Adrenal gland (tissue), 19 donors: ENCODE measurements at places on chromosomes 4 and X. TPM values are rescaled to one million over a fixed set of nuclear protein-coding genes. Genes with fewer than 3 reads are reported as not detected.
A peak's percentile ranks its signal among the peaks of the same experiment; 100 is the strongest.

GRCh38 chr4:120025516-120025915 is 41.1 kb downstream of the MAD2L1 start:
- no peak for DNase-seq

- no peak for DNase-seq
Observed at GRCh38 chr4:67723949-67724348, 23.0 kb upstream of the UBA6 start.

DNA sequence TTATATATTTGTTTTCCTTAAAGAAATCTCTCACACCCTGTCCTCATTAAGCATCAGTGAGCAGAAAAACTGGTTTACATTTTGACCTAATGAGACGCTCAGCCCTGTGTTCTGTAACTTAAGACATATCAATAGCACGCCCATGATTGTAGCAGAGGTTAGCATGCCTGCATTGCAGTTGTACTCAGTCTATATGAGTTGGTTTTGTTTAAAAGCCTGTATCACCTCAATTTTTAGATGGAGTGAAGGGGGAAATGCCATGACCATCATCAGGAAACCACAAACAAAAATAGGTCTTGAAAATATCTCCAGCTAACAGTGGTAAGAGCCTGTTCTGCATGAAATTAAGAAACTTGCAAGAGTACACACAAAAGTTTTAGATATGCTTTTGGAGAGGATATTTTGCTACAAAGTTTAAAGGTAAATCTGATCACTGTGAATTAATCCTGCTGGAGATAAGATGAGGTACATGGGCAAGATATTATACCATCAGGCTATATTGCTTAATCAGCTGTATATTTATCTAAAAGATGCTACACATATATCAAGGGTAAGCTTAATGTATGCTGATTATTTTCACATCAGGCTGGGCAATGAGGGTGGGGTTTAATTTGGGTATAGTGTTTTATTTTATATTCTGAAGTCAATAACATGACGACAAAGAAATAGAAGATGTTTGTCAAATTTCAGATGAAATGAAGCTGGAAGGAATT is 13.1 kb upstream of the COQ2 start:
- DNase-seq: no peak

- peak; percentile 23 for DNase-seq
Observed at GRCh38 chr4:2649604-2650114, 106.5 kb downstream of the TNIP2 start.

DNA sequence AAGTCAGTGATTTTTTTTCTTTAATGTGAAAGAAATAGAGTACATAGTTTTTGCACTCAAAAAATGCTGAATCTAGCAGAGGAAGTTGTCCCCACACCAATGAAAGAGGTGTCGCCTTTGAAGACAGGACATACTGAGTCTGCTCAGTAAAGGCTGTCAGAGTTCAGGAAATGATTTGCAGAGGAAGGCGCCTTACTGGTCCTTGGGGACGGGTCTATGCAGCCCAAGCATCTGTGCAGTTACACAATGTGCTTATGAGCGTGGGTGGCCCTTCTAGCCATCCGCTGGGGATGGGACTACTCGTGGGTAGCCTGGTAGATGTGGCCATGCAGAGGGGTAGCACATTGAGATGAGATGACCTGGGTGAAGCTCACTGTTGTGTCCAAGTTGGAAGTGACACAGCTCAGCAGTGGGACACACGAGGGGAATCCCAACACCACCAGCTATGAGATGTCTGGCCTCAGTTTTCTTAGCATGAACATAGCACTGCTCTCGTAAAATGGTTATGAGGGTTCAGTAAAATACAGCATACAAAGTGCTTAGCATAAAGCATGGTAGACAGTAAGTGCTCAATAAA is 116.5 kb upstream of the RBPJ start:
- DNase-seq: no peak

DNA sequence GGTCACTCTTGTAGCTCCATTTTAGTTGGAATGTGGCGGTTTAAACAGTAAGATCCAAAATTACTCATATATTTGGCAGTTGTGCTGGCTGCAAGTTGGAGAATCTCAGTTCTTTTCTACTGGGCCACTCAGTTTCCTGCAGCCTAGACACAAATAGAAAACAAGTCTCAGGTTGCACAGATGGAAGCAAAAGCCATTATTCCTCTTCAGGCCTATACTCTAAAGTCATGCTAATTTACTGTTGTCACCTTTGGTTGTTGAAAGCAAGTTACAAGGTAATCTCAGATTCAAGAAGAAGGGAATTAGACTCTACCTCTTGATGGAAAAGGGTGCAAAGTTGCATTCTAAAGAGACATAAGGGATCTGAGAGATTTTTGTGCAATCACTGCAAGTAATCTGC is 345.4 kb downstream of the ADAM29 start:
- no peak for DNase-seq

DNA sequence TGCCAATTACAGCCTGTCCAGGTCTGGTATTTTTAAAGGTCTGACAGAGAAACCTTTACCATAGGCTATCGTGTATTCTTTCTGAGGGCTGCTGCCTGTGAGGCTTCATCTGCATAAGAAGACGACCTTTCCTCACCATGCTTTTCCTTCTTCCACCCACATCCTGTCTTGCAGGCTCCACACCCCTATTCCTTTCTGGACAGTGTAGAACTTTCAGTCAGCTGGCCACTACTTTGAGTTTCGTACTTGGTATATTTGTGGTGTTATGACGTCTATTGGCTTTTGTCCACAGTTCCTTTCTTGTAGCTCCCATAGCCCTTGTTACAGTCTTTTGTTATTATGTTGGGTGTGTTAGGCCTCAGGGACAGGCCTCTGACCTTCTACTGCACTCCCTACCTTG is 311.4 kb downstream of the RAPGEF2 start:
- DNase-seq: no peak

GRCh38 chr4:186885289-186885688 is 161.6 kb upstream of the FAT1 start:
- DNase-seq: no peak

- DNase-seq: no peak
Observed at GRCh38 chr4:186061921-186062320, 7.0 kb upstream of the TLR3 start.

GRCh38 chrX:154012336-154012991 is 7.2 kb downstream of the IRAK1 start:
- peak; percentile 63 for DNase-seq

GRCh38 chr4:186699881-186700397 is 23.7 kb downstream of the FAT1 start:
- no peak for DNase-seq

DNA sequence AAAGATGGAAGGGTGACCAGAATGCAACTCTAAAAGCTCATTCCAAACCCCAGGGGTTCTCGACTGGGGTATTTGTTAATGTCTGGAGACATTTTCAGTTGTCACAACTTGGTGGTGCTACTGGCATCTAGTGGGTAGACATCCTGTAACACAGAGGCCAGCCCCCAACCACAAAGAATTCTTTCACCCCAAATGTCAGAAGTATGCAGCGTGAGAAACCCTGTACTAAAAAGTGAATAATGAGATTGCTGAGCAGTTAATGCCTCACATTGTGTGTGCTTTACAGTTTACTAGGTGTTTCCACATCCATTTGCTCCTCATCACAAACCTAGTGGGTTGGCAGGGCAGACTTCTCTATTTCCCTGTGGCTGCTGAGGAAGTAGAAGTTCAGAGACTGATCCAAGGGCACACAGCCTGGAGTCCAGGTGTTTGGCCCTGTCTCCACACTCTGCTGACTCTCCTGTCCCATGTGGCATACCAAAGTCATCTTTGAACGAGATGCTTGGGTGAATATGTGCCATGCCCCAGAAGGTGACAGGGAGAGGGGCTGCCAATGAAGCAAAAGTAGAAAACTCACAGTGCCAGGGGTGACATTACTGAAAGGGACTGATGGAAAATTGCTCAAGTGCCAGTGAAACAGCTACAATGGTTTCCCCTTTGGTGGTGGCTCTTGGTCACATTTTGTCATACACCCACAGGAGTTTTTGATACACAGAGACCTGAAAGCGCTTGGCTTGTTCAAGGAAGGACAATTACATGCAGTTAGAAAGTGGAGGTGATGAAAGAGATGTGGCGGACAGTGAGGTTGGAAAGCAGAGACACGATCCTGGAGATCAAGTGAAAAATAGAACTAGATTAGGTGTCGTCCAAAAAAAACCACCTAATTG is 10.1 kb upstream of the TMEM154 start:
- DNase-seq: no peak

DNA sequence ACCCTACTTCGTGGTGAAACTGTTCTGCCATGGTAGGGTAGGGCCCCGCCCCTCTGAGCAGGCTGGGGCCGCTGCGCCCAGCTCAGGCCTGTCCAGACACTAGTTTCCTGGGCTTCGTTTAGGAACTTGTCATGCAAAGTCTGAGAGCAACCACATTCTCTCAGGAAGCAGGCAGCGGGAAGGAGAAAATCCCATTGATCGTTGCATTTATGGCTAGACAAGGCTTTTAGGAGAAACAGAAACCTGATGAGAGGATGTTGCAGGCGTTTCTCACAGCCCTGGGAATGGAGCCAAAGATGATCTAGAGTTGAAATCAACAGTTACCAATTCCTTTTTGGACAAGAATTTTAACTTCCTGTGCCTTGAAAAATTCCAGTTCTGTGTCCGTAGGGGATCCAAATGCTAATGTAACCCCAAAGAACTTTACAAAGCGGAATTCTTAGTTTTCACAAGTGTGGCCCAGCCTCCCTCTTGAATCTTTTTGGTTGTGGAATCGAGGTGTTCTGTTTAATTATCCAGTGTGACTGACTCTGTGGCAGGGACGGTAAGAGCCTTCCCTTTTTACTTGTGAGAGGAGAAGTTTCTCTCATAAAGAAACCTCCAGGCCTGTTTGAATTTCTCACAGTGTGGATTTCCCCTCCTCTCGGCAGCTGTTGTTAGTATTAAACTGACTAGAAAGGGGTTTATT is 4.5 kb upstream of the CXCL9 start:
- DNase-seq: no peak

- DNase-seq: no peak
Observed at GRCh38 chr4:996030-996996, 3.1 kb upstream of the SLC26A1 start.

DNA sequence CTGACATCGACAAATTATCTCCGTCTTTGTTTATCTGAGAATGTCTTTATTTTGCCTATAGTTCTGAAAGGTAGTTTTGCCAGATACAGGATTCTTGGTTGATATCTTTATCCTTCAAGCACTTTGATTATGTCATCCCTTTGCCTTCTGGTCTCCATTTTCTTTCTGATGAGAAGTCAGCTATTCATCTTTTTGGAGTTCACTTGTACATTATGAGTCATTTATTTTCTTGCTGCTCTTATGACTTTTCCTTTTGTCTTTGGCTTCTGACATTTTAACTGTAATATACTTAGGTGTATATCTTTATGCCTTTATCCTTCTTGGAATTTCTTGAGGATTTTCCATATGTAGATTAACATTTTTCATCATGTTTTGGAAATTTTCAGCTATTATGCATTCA is 51.4 kb downstream of the SHROOM4 start:
- no peak for DNase-seq

GRCh38 chr4:1797298-1797860 is 4.3 kb downstream of the FGFR3 start:
- no peak for DNase-seq

- no peak for DNase-seq
Observed at GRCh38 chr4:1212546-1213335, 36.2 kb downstream of the CTBP1 start.

- no peak for DNase-seq
Observed at GRCh38 chrX:10171249-10171648, 14.5 kb downstream of the CLCN4 start.

GRCh38 chrX:64206556-64207162 is 1.2 kb upstream of the AMER1 start:
- peak; percentile 25 for DNase-seq

DNA sequence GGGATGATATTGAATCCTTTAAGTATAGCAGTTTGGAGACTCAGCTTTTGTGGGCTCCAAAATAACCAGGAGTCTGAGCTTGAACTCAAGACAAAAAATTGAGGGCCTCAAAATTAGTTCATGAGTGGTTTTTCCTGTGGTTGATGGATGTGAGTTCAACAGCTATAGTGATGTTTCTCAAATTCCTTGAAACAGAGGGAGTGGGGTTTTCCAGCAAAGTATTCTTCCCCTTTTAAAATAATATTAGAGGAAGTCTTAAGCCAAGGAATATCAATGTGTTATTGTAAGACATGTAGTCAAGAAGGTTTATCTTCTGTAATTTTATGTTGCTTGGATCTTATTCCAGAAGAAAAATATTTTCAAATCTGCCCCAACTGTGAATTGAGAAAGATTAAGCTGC is 10.6 kb downstream of the OTC start:
- DNase-seq: no peak

- no peak for DNase-seq
Observed at GRCh38 chr4:4427121-4427870, 40.4 kb downstream of the NSG1 start.

DNA sequence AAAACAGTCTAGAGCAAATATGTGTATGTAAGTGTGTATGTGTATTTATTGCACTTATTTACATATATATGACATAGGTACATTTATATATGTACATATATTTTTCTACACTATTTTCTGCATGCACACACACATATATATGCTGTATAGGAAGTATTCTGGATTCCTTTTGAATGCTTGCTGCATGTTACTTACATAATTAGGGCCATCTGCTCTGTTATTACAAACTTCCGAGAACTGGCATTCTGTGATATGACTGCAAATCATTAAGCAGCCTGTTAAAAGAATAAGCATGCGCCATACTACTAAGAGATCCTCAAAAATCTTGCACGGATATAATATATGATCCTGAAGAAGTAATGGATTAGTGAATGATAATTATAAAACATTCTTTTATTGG is 1157.6 kb upstream of the TENM3 start:
- no peak for DNase-seq

GRCh38 chr4:174307694-174308093 is 24.0 kb downstream of the CEP44 start:
- no peak for DNase-seq

DNA sequence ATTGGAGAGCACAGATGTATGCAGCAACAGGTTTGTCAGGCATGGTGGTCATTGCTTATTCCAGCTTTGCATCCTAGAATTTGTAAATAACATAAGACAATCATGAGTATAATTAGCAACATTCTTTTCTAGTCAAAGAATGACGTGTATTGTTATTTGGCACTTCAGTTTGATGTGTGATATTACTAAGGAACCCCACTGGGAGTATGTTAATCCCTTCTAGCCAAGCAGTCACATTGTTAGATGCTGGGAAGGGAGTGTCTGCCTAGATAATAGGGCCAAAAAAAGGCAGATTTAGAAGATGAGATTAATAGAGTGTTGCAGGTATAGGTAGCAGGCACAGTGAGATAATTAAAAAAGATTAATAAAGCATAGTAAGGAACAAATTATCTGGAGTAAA is 159.2 kb upstream of the WDFY3 start:
- no peak for DNase-seq

GRCh38 chr4:157075401-157075800 is 549 bp upstream of the GLRB start:
- no peak for DNase-seq

GRCh38 chr4:184387351-184387750 is 87.0 kb downstream of the IRF2 start:
- DNase-seq: no peak

GRCh38 chr4:26022346-26023202 is 108.6 kb downstream of the SMIM20 start:
- DNase-seq: no peak

Gene FRG2
- not detected for total RNA-seq

Gene RGN
- 153 TPM for total RNA-seq

Gene GRK4
- 9.5 TPM for total RNA-seq

Gene SPANXC
- total RNA-seq: not detected

Gene ARR3
- not detected for total RNA-seq

Gene SLC10A4
- not detected for total RNA-seq

Gene RAB41
- total RNA-seq: not detected

Gene EOLA1
- total RNA-seq: 5.9 TPM

Gene PPAT
- 6.6 TPM for total RNA-seq

Gene ARSJ
- 4.6 TPM for total RNA-seq
